8988T (cell line): ENCODE measurements at places on chromosomes 3 and 15.

- no peak for DNase-seq
These were observed 89.6 kb upstream of the GALNT15 start for GRCh38 chr3:16084887-16085286.

GRCh38 chr3:159029306-159030026 is 227.6 kb downstream of the MFSD1 start:
- DNase-seq: no peak

GRCh38 chr3:113261626-113262303 is 50.4 kb downstream of the BOC start:
- no peak for DNase-seq

GRCh38 chr15:70252951-70253320 is 155.2 kb upstream of the TLE3 start:
- no peak for DNase-seq

DNA sequence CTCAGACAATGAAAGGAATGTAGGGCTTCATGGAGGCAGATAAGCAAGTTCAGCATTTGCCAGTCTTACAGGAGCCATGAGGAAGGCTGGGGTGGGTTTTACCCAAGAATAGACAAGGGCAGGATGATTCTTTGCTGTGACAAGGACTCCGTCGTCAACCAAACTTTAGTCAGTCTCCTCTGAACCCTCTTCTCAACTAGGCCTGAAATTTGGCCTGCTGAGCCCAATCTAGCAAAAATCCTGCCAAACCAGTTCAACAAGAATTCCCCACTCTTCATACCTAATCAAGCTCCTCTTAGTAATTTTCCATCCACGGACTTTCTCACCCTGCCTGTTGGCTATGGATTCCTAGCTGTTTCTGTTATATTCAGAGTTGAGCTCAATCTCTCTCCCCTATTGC is 280.5 kb downstream of the TBL1XR1 start:
- no peak for DNase-seq

DNA sequence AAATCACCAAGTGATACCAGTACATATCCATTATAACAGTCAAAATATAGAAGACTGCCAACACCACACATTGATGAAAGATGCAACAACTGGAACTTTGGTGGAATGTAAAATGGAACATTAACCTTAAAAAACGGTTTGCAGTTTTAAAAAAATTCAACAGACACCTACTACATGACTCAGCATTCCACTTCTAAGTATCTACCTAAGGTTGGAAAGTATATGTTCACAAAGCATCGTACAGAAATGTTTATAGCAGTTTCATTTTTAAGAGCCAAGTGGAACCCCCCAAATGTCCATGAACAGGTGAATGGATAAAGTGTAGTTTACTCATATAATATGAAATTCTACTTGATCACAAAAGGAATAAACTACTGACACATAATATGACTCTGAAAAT is 314.7 kb upstream of the ARRDC4 start:
- DNase-seq: no peak

- DNase-seq: no peak
These were observed 976 bp upstream of the NUP210 start for GRCh38 chr3:13420831-13421765.

GRCh38 chr3:53858096-53858741 is 11.9 kb downstream of the IL17RB start:
- DNase-seq: no peak

GRCh38 chr3:56806407-56806806 is 4.7 kb upstream of the ARHGEF3 start:
- no peak for DNase-seq

- DNase-seq: no peak
These were observed 9.5 kb downstream of the CHSY1 start for GRCh38 chr15:101242160-101242998.

- no peak for DNase-seq
These were observed 14.2 kb upstream of the U2SURP start for GRCh38 chr3:142987080-142987700.

DNA sequence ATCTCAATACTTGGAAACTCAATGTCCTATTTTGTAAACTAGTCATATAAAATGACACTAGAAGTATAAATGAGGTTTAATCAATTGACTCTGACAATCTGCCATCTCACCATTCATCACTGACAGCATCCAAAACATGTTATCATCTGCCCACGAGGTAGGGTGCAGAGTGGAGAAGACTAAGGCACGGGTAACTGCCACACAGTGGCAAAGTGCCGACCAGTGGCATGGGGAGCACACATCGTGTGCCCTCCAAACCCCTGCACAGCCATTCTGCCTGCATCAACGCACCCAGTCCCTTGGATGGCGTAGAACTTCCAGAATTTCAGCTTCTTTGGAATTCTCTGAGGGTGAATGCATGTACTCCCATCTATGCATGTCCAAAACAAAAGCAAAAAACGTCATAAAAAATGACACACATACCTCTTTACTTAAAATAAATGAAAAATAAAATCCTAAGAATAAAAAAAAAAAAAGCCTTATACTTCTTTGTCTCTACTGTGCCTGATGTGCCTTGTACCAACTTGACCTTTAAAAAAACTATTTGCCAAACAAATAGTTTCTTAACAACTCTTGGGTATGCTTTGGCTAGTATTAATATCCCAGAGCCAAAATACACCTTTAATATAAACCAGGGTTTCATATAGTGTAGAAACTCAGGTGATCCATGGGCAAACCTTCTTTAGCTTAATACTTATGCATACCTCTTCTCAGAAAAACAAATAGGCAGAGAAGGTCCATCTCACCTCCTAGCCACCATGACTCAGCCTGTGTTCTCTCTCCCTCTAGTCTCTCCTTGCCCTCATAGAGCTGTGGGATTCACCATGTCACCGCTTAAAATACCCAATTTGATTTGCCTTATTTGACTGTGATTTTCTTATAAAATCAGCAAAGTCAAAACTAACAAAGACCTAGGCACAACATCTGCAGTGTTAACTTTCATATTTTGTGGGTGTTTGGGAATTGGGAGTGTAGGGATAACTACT is 12.7 kb downstream of the CPOX start:
- no peak for DNase-seq

- DNase-seq: no peak
These were observed 123.9 kb downstream of the MAGI1 start for GRCh38 chr3:65914740-65915367.

DNA sequence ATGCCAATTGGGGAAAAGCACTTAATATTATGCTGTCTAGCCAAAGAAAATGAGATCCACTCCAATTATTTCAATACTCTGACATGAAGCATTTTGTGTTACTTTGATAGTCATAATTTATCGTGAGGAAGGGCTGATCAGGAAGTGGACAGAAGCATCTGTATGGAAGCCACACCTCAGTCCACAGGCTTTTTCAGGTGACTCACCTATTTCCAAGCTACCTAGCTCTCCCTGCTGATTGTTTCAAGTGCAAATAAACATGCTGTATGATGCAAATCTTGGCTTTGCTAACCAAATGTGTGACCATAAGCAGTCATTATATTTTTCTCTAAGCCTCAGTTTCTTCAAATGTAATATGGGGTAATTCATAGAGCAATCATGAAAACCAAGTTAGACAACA is 30.8 kb upstream of the CPB1 start:
- DNase-seq: no peak

- DNase-seq: no peak
These were observed 12.5 kb downstream of the RBM5 start for GRCh38 chr3:50100956-50101845.

DNA sequence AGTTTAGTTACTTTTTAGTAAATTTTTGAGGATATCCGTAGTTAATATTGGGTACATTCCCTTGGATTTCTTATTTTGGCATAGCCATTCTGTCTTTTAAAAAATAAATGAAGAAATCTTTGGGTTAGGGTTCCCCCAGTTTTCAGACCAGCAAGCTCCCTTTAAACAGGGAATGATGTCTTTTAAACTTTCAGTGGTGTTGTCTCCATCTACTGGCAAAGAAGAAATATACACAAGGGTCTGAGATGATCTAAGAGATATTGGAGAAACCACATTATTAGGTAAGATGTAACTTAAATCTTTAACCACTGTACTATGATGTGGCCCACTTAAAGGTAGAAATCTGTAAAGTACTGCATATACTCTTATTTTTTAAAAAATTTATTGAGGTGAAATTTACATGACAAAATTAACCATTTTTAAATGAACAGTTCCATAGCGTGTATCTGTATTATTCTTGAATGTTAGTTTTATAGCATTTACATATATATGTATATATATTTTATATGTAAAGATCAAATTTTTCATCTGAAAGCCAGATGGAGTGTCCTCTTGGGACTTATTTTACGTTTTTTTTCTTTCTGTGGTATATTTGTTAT is 35.1 kb upstream of the EIF3J start:
- no peak for DNase-seq

DNA sequence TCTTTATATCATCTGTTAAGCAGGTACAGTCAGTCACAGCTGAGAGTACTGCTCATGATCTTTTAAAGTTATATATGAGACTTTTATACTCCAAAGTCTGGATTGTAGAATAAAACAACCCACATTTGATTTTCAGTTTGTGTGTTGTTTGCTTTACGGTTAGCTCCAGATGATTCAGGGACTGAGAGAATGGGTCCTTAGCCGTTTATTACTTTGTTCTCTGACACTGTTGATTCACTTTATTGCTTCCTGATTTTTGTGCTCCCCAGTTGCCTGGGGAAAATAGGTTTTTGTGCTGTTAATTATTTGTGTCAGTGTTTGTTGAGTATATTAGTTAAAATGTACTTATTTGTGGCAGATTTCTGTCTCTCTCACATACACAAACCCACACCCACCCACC is 8.6 kb upstream of the EBLN2 start:
- DNase-seq: no peak

GRCh38 chr3:8112587-8112986 is 389.0 kb upstream of the LMCD1 start:
- no peak for DNase-seq

DNA sequence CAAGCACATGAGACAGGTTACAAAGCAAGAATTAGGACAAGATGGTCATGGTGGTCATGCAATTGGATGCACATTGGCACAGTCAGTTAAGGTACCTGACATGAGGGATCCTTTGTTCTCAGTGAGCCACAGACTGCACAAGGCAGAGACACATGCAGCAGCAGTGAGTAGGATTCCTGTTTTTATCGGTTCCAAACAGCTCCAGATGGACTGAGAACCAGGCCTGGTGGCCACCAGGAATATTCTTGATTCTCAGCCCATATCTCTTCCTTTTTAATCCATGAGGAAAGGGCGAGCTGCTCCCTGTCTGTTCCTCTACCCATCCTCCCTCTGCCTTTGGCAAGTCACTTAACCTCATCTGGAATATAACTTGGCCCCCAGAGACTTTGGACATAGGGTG is 410.8 kb downstream of the GAP43 start:
- no peak for DNase-seq

GRCh38 chr15:94588993-94589392 is 357.6 kb downstream of the MCTP2 start:
- DNase-seq: no peak

- no peak for DNase-seq
These were observed 1.2 kb upstream of the HYAL1 start for GRCh38 chr3:50304601-50305000.

- no peak for DNase-seq
These were observed 118.0 kb upstream of the SLC24A5 start for GRCh38 chr15:48002767-48003166.

DNA sequence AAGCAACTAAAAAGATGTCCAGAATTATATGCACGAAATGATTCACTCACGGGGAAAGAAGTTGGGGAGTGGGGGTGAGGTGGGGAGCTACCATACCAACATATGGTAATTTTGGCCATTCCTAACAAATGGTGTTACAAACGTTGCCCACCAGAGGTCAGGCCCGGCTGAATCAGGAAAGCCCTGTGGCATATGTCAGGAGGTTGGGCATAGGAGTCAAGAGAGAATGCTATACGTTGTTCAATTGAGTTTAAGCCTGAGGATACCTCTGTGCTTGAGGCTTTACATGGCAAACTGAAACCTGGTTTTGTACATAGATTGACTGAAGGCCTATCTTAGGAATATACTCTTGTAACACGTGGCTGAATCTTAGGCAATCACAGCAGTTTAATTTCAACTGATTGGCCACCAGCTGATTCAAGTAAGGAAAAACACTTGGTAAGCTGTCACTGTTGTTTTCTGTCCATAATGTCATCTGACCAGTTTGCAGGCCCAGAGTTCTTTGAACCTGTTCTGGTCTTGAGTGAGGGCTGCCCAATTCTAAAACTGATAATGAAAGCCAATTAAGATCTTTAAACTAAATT is 23.4 kb upstream of the SLC2A2 start:
- no peak for DNase-seq

GRCh38 chr3:48535578-48535977 is 21.0 kb downstream of the PFKFB4 start:
- no peak for DNase-seq

- no peak for DNase-seq
These were observed 52.5 kb downstream of the LRRN1 start for GRCh38 chr3:3851621-3852323.

- DNase-seq: peak; percentile 85
These were observed at the start of gene ZNF710 for GRCh38 chr15:90001062-90001682. ZNF710 (plus strand) TSS chr15:90001324; CDS start chr15:90067138, 65,814 bp downstream.

DNA sequence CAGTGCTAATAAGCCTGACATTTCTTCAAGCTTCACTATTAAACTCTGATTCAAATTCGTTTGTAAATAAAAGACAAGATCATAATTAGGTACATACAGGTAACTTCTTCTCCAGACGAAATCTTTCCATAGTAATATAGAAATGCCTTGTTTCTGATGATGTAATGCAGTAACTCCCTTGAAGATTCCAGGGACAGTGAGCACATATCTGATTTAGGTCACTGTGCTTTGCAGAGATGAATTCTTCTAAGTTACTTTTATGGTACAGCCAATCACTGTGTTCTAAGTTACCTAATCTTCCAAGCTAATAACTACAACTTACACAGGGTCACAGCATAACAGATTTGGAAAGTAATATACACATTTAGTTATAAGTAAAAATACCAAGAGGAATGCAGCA is 27.6 kb downstream of the SLC4A7 start:
- no peak for DNase-seq
